Stimulated activated naive CD4-positive, alpha-beta T cell (primary cell): ENCODE measurements at places on chromosomes 2 and 18.

DNA sequence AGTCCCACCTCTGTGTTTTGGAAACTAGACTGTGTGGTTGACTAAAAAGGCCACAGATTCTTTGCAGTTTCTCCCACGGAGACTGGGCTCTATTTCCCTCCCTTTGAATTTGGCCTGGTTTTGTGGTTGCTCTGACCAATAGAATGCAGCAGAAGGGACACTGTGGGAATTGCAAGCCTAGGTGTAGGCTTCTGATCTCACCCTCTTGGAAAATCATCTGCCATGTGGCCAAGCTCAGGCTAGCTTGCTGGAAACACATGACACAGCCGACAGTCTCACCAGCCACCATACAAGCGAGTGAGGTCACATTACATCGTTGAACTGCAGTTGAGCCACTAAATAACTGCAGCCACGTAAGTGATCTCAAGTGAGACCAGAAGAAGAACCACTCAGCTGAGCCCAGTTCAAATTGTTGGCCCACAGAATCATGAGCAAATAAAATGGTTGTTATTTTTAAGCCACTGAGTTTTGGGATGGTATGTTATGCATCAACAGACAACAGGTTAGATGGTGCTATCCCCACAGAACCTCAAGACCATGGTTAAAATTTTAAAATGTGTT is 319.1 kb upstream of the MEX3C start:
- DNase-seq = no peak

GRCh38 chr2:191109888-191110287 is 40.9 kb downstream of the STAT4 start:
- DNase-seq = no peak

GRCh38 chr2:166091439-166091838 is 36.4 kb downstream of the SCN1A start:
- DNase-seq = no peak

DNA sequence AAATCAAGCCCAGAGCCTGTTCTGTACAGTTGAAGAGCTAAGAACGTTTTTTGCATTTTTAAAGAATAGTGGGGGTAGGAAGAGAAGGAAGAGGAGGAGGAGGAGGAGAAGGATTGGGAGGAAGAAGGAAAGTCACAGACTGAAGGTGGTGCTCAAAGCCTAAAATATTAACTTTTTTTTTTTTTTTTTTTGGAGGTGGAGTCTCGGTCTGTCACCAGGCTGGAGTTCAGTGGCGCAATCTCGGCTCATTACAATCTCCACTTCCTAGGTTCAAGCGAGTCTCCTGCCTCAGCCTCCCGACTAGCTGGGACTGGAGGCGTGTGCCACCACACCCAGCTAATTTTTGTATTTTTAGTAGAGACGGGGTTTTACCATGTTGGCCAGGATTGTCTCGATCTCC is 18.3 kb upstream of the KLHL29 start:
- DNase-seq = peak; percentile 4

- no peak for DNase-seq
Observed at GRCh38 chr2:184067502-184067901, 530.8 kb upstream of the ZNF804A start.

DNA sequence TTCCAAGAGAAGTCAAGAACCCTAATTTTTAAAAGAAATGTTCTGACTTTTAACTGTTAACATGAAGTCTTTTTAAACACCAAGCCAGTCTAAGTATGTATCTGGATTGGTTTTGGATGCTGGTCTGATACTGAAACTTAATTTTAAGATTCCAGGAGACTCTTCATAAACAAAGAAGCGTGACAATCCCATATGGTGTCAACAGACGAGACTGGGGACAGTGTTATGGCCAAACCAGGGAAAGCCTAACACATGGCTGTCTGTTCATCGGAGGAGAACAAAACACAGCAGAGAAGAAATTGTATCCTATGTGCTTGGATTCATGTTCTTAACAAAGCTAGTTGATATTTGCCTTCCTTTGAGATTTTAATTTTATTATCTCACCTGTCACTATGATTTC is 80.5 kb upstream of the UPP2 start:
- no peak for DNase-seq

- no peak for DNase-seq
Observed at GRCh38 chr2:60959501-60959900, 58.0 kb upstream of the PEX13 start.

GRCh38 chr2:63432373-63432772 is 155.9 kb downstream of the WDPCP start:
- no peak for DNase-seq

GRCh38 chr2:84486441-84487115 is 27.5 kb upstream of the SUCLG1 start:
- DNase-seq = no peak

DNA sequence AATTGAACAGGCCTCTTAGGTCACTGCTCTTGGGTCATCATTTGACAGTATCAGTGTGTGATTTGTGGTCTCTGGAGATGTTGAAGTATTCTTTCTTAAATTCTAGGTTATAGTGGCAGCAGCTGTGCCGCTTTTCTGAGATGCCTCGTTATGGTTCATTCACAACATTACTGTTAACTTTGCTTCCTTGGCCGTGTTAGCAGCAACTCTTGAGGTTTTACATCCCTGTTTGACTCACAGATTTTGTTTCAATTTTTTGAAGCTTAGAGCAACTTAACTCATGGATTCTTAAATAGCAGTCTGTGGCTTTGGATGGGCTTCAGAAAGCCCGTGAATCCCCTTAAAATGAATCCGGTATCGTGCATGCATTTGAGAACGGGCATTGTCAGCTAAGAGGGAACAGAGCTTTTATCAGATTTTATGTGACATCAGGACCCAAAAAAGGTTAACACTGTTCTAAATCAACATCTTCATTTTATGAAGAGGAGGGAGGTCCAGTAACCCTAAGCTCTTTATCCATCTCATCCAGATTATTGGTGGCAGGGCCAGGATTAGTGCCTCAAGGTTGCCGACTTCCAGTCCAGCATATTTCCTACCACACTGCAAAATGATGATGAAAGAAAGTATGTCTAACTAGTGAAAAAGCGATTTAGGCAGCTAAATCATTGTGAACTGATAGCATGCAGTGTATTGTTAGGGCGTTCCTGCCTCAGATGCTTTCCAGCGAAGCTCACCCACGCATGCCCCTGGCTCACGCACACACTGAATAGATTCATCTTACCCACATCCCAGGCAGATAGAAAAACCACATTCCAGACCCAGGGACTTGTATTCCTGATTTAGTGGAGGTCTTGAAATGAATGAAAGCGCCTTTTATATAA is 5.1 kb downstream of the TRIB2 start:
- DNase-seq = no peak
